ENCODE measurements at places on chromosomes 3 and 15. TPM values are rescaled to one million over a fixed set of nuclear protein-coding genes. Genes with fewer than 3 reads are reported as not detected.

DNA sequence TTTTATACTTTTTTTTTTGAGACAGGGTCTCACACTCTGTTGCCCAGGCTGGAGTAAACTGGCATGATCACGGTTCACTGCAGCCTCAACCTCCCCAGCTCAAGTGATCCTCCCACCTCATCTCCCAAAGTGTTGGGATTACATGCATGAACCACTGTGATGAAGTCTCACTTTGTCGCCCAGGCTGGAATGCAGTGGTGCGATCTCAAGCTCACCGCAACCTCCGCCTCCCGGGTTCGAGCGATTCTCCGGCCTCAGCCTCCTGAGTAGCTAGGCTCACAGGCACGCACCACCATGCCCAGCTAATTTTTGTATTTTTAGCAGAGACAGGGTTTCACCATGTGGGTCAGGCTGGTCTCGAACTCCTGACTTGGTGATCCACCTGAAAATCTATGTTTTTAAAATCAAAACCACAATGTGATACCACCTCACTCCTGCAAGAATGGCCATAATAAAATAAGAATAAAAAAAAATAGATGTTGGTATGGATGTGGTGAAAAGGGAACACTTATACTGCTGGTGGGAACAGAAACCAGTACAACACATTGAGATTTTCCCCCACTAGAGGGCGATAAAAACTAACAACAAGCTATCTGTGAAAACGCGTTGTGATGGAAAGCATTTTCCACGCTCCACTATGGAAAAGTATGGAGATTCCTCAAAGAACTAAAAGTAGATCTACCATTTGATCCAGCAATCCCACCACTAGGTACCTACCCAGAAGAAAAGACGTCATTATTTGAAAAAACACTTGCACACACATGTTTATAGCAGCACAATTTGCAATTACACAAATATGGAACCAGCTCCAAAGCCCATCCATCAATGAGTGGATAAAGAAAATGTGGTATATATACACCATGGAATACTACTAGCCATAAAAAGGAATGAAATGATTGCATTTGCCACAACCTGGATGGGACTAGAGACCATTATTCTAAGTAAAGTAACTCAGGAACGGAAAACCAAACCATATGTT lies 26.8 kb upstream of the OCA2 start:
- no peak for DNase-seq

GRCh38 chr3:66493458-66494099 lies 7.2 kb downstream of the LRIG1 start:
- no peak for DNase-seq

- no peak for DNase-seq
Measured at GRCh38 chr15:98440917-98441316, 207.4 kb upstream of the IGF1R start.

- no peak for DNase-seq
Measured at GRCh38 chr15:29319823-29320222, 50.2 kb upstream of the NSMCE3 start.

GRCh38 chr3:53709256-53709655 lies 137.0 kb downstream of the CHDH start:
- DNase-seq = no peak

DNA sequence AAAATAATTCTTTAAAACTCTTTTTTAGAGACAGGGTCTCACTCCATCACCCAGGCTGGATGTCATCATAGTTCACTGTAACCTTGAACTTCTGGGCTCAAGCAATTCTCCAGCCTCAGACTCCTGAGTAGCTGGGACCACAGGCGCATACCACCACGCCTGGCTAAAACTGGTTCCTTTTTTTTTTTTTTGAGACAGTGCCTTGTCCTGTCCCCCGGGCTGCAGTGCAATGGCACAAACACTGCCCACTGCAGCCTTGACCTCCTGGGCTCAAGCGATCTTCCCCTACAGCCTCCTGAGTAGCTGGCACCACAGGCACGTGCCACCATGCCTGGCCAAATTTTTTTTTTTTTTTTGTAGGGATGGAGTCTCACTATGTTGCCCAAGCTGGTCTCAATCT lies 23.7 kb upstream of the FURIN start:
- DNase-seq = no peak

GRCh38 chr15:33810806-33811205 lies 157.5 kb upstream of the CHRM5 start:
- no peak for DNase-seq

- peak; percentile 64 for DNase-seq
Measured at GRCh38 chr3:150544041-150544440, 2.3 kb downstream of the SERP1 start.

DNA sequence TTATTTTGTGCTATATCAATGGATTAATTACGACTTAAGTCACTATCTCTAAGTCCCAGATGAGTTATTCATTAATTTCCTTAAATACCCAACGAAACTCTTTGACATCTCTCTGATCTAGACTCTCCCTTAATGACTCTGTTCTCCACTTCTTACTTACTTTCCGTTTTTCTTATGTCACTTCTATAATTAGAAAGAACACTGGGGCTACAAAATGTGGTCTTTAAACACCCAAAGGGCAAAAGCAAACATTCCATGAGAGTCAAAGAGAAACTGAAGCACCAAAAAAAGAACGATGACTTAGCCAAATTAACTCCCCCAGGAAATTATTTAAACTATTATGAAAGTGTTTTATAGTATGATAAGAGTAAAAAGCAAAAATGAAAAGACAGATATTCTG lies 166.4 kb upstream of the UBE2E2 start:
- DNase-seq = no peak

DNA sequence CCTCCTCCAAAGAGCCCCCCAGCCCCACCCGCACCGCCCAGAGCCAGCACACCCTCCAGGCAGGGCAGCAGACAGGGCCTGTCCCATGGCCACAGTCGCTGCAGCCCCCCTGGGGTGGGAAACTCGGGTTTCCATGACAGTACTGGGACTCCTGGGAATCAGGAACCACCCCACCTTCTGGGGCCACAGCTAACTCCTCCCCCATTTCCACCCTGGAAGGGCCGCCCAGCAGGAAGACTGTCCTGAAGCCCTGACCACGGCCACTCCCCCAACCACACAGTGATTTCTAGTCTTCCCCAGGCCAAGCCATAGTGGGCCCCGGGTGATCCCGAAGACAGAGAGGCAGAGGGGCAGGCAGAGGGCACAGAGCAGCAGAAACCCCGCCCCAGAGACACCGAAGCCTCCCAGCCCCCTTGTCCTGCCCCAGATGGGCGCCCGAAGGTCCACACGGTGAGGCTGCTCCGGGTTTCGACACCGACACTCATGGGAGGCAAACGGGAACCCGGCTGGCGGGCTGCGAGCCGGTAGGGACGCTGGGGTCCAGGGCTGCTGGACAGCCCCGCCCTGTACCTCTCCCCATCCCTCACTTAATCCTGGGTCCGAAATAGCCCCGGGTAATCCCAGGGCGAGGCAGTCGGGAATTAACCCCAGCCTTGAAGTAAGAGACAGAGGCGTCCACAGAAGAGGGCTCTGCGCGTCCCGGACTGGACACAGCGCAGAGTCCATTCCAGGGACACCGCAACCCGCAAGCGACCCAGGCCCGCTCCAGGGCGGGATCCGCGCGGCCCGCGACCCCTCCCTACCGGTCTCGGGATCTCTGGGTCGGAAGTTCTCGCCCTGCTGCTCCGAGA lies 138.4 kb downstream of the NUP210 start:
- DNase-seq = no peak

DNA sequence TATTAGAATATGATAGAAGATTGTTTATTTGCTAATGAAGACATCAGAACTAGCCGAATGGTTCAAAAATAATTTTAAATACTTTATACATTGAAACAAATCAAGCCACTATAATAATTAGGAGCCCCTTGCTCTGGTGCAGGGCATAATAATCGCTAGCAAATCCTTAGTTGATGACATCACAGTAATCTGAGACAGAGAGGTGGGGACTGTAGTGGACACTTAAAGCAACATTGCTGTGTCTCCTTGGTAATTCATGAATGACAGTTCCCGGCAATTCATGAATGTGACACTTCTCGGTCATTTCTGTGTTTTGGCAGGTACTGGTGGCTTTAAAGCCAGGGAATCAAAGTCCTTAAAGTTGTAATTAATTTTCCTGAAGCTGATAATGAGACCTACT lies 114.3 kb downstream of the PPM1L start:
- no peak for DNase-seq

GRCh38 chr15:56598991-56599390 lies 134.1 kb upstream of the MNS1 start:
- DNase-seq = peak; percentile 26

DNA sequence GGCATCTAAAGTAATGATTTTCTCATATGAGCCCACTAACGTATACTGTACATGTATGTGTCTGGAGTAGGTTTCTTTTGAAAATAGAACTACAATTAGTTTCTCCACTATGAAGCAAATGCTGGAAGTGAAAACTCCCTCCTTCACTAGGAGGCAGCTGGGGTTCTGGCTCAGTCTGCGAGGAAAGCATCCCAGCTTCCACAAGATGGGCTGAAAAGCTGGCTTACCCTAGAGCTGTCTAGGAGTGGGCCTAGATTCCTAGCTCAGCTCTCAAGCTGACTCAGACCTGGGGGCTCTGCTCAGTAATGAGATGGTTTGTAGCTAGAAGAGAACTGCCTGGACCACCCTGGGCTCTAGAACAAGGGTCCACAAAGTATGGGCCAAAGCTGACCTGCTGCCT lies 268.3 kb downstream of the THRB start:
- DNase-seq = no peak

DNA sequence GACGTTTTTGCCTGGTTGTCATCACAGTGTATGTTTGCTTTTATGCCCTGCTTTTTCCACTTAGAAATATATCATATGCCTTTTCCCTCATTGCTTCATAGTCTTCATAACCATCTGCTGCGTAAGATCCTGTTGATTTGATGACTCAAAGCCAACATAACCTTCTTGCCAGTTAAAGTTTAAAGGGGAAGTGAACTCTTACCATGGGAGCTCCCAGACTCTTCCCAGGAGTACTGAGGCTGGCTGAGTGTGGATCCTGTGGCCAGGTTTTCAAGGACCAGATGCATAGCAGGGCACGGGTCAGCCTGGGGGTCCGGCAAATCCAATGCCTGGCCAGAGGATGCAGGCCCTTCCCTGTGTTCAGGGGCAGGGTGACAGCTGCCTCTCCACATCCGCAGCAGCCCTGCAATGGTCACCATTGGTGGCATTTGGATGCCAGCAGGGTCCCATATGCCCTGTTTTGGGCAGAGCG lies 42.0 kb upstream of the SACM1L start:
- peak; percentile 55 for DNase-seq

DNA sequence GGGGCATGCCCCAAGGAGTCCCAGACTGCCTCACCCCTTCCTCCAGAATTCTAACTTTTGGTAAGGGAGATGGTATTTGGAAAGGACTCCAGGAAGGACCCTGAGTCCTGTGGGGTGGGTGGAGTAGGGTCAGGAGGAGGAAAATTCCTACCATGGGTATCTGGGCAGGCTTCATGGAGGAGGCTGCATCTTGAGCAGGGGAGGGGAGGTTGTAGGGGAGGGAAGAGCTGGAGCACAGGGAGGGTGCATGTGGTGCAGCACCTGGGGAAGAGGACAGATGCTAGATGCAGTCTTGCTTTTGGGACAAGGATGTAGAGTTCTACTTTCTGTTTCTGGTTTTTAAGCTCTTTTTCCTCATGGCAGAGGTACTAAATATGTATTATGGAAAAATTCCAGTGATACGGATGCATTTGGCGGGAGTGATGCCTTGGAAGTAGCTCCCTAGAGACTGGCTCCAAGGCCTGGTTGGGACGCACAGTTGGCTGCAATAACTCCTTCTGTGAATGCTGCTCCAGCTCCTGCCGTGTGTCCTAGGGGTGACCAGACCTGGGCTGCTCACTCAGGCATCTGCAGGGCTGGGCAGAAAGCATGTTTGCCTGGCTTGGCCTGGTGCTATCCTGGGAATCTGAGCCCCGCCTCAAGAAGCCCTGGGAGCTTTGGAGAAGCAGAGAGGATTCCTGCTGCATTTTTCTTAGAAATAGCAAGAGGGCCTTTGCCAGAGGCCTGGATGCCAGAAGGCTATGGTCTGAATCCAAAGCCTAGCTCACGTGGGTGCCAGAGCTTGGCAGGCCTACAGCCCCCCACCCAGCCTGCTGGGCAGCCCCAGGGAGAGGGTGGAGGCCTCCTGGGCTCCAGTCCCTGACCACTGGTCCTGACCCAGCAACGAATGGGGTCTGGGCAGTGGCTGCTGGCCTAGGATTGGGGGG lies 10.1 kb downstream of the SEMA3F start:
- DNase-seq = no peak

GRCh38 chr3:188037195-188037718 lies 116.7 kb upstream of the LPP start:
- peak; percentile 27 for DNase-seq

- no peak for DNase-seq
Measured at GRCh38 chr3:11844891-11845290, 1.8 kb downstream of the TAMM41 start.

DNA sequence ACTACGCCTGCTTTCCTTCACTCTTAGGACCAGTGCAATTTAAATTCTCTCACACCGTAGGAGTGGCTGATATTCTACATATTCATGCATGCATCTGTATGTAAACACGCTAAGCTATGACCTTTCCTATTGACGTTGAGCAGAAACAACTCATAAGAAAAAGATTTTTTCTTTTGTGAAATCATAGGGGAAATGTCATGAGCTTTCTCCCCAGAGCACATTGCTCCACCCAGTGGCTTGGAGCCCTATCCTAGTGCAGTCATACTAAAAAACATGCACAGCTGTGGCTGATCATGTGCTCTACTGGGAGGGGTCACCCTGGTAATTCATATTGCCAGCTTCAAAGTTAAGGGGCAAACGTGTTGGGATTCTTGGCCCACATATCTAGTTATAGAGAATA lies 1.8 kb upstream of the MESD start:
- DNase-seq = no peak

GRCh38 chr15:64865998-64866520 lies 24.3 kb downstream of the PLEKHO2 start:
- DNase-seq = no peak

The ARL6IP5 gene
- 69.2 TPM for total RNA-seq

The PCSK6 gene
- total RNA-seq = 3.7 TPM

The XCR1 gene
- not detected for total RNA-seq

The GOLGA8T gene
- total RNA-seq = 0.10 TPM

The EFHB gene
- total RNA-seq = 0.24 TPM

The NCBP2 gene
- total RNA-seq = 59.5 TPM

The RTP3 gene
- not detected for total RNA-seq

The IL17RB gene
- not detected for total RNA-seq
